Activated B cell treated with CpG ODN at 0.5 μM for 24 hours (primary cell): ENCODE measurements at places on chromosomes 16 and 17.

GRCh38 chr16:56823081-56823733 lies 41.8 kb upstream of the SLC12A3 start:
- DNase-seq, result no peak

DNA sequence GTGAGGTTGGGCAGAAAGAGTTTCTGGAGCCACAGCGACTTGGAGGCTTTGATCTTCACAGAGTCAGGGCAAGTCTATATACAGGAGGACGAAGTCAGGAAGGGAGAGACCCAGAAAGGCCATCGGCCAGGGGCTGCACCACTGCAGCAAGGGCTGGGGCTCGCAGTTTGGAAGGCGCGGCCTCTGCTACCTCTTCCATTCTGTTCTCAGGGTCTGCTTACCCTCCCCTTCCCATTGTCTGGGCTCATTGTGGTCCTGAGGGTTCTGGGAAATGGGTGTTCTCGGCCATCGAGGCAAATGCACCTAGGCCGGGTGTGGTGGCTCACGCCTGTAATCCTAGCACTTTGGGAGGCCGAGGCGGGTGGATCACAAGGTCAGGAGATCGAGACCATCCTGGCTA lies 16.0 kb downstream of the ST6GALNAC1 start:
- DNase-seq, result no peak

- DNase-seq, result no peak
Measured at GRCh38 chr17:35390663-35391062, 17.2 kb upstream of the SLFN11 start.

- DNase-seq, result no peak
Measured at GRCh38 chr16:84532291-84532724, 27.8 kb upstream of the MEAK7 start.

DNA sequence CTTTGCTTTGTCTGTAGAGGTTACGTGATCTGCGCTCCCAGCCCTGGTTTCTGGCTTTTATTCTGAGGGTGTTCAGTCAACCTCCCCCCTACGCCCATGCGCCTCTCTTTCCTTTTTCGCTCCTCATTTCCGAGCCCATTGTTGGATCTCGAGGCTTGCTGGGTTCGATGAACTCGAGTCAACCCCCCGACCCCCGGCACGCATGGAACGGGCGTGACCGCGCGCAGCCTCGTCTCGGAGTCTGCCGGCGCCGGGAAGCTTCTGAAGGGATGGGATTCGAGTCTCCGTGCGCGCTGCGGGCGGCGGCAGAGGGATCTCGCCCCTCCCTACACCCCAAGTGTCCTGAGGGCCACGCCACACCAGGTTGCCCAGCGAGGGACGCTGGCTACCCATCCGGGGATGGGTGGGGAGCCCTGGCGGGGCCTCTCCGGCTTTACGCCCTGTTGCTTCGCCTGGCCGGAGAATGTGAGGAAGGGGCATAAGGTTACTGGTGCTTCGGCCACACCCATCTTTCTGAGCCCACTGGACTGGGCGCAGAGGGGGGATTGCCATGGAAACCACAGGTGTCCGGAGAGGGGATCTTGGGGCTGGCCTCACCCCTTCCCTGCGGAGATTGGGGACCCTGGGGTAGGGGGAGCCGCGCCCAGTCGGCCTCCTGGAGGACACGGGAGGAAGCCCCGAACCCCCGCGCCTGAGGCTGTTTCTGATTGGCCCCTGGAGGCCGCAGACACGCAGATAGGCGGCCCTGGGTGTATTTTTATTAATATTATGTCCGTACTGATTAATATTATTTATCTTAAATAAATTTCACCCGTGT lies 1.8 kb downstream of the MAPT start:
- DNase-seq, result no peak

GRCh38 chr16:56068816-56069215 lies 122.5 kb upstream of the GNAO1 start:
- DNase-seq, result no peak

GRCh38 chr17:73647772-73648542 lies 3.7 kb upstream of the SDK2 start:
- DNase-seq, result no peak

DNA sequence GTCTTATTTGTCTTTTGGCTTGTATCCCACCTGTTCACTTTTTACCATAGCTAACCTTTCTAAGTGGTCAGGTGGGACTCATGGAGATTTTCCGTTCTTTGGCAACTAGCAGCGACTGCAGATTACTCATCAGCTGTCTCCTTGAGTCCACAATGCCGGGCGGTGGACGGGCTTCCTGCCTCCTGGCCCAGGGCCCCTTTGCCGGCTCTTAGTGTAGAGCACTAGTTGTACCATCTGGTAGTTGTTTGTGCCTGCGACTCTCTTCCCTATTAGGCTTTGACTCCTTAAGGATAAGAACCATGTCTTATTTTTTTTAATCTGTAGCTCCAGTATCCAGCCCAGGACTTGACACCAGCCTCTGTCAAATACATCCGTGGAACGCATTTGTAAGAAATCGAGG lies 399.9 kb downstream of the WWOX start:
- DNase-seq, result no peak

GRCh38 chr16:61364990-61365389 lies 671.2 kb downstream of the CDH8 start:
- DNase-seq, result no peak

DNA sequence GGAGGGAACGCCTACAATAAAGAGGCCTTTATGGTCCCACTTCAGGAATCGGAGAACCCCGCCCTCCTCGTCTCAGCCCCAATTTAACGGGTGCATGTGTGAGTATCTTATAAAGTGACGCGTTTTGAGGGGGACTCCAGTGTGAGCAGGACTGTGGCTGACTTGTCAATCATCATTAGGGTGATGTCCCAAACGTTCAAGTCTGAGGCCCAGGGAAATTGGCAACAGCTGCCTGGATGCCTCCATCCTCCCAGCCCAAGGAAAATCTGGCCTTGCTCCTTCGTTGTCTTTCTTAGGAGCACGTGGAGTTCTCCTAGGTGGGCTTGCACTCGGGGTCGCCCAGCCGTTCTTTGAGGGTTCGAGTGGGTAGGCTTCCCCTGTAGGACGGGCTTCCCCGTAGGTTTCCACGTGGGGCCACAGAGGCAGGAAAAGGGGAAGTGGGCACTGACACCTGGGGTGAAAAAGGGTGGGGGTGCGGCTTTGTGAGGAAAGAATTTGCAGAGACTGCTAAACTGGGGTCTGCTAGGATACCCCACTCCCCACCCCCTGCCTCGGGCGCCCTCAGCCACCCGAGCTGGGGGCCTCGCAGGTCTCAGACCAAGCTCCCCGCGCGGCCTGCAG lies 561 bp upstream of the HERPUD1 start:
- DNase-seq, result no peak

DNA sequence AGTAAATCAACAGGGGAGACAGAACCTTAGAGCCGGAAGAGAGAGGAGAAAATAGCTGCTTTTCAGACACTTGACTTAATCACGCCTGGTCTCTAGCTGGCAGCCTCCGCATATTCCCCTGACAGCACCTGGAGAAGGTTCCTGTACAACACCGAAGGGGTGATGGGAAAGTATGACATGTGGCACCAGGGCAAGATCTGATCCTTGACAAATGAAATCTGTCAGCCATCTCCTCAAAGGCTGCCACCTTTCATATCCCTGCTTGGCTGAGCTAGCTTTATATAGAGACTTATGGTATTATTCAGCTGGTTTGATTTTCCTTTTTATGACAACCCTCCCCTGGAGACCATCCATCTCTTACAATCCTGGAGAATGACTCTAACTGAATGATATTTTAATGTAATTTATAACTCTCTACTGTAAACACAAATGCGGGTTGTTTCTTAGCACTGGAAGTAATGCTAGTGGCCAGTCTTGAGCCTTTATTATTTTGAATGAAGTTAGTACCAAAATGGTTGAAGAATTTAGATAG lies 1205.3 kb upstream of the CDH8 start:
- DNase-seq, result no peak

DNA sequence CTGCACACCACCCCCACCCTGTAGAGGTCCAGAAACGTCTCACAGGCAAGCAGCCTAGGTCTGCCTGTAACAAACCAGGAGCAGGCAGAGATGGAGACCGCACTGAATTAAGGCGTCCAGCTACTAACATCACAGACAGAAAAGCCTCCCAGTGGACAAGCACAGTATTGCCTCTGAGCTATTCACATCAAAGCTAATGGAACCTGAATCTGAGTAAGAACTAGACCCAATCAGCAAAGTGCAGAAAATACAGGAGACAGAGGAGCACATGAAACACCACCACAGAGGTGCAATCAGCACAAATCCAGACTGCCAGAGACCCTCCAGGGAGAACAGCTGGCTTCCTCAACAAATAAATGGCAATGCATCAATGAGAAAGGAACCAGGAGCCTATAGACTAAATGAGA lies 22.2 kb upstream of the PEMT start:
- no peak for DNase-seq

DNA sequence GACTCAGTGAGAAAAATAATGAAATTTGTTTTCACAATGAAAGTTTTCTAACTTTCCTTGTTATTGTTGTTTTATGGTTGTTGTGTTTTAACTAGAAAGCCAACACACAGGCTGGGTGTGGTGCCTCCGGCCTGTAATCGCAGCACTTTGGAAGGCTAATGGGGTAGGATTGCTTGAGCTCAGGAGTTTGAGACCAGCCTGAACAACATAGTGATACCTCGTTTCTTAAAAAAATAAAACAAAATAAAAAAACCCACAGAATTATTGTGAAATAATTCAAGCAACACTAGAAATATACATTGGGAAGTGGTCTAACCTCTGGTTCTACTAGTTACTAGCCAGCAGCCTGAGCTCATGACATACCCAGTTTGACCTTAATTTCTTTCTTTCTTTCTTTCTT lies 630 bp downstream of the MILR1 start:
- no peak for DNase-seq

- DNase-seq, result no peak
Measured at GRCh38 chr17:80822700-80823410, 168.8 kb upstream of the CHMP6 start.

DNA sequence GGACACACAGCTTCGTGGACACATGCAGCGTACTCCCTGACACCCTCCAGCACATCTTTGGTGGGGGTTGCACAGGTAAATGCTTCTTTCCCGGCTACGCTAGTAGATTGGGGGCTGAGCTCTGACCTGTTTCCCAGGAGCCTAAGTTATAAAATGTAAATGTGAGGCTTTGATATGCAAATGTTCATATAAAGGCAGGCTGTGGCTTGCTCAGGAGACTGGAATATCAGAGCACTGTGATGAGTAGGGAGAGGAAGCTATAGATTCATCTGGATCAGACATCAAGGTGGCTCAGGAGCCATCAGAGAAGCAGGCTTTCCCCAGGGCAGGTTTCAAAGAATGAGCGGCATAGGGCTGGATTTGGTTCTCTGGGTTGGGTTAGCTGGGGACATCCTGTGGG lies 3.4 kb upstream of the ETV4 start:
- no peak for DNase-seq

GRCh38 chr16:9365370-9365728 lies 273.9 kb downstream of the HAPSTR1 start:
- DNase-seq, result no peak

GRCh38 chr17:13038931-13039665 lies 21.3 kb upstream of the ELAC2 start:
- no peak for DNase-seq

DNA sequence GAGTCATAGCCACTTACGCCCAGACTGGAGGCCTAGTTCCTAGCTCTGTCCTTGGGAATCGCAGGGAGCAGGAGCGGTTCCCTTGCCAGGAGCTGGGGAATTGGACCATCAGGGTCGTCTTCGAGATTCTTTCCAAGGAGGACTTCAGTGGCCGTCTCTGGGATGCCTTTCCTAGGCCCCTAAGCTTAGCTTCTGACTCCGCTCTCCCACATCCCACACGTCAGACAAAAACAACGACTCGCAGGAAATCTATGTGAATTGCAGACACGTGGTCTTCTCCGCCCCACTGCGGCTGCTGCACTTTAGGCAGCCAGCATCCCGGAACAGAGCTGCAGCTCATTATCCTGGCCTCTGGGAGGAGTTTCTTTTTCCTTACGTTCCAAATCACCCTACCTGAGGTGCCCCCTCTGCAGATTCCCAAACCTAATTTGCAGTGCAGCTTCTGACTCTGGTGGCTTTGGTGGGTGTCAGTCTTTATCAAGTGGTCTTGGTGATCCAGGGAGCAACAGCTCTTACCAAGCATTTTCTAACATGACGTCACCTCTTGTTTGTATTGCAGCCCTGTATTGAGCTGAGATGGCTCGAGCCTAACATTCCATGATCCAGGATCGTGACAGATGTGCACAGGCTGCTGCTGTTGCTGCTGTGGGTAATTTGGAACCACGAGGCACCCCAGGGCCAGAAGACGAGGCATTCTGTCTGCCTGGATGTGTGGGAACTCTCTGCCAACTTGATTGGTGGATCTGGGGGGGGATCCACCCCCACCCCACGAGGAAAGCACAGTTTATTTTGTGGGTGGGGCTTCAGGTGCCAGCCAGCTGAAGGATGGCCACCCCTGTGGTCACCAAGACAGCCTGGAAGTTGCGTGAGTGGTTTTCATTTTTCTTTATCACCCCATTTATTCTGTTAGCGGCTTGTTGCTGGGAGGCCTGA lies 1.1 kb downstream of the KATNB1 start:
- no peak for DNase-seq

DNA sequence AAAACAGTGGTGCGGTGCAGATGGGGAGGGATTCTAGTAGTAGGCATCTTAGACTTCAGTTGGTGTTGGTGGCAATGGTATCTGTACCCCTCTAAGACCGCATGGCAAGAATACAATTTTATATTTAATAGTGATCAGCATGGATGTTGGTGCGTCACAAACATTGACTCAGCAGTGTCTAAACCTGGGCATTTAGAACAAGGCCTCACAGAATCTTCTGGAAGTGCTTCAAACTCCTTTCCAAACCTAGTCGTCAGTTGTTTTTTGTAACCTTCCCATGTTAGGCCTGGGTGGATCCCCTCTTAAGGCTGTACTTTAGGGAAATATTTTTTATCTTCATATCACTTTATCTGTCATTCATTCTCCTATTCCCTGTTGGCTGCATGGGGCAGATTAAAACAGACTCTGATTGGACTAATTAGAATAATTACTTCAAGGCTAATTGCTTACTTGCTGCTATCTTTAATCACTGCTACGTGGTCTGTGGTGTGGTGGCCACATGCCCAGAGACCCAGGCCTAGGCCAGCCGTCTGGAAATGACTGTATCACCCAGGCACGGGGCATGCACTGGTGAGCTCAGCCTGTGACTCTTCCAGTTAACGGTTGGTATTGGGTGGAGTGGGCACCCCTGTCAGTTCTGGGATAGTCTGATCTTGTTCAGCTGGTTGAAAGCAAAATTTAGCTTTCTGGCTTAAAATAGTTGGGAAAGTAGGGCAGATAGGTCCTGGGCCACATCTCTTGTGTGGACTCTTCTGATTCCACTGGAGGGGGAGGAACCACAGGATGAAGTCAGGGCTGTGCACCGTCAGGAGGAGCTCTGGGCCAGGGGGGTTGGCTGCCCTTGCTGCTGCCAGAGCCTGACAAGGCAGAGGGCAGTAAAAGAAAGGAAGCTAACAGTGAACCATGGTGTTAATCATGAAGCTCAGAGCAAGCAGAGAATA lies 4.5 kb downstream of the ALKBH5 start:
- DNase-seq, result no peak

DNA sequence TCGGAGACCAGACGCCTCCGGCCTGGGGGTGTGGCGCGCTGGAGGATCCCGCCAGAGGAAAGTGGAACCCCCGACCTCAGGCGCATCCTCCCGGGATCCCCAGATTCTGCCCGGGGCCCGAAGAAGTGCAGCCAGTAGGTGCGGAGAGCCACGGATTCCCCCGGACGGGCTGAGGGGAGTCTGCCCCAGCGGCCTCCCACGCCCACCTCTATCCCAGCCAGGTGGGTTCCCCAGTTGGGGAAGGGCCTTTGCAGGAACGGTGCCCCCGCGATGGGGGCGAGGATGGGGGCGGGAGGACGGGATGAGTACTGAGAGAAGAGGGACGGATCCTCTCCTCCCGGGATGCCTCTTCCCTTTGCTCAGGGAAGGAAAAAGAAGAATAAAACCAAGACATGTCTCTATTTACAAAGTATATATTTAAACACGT lies 5.1 kb downstream of the CBX8 start:
- DNase-seq, result no peak

GRCh38 chr17:28807925-28808634 lies 34.5 kb downstream of the FAM222B start:
- no peak for DNase-seq
